ENCODE measurements at places on chromosomes 4 and X.

- peak; percentile 64 for DNase-seq
These were observed 119.2 kb downstream of the IRF2 start for GRCh38 chr4:184355111-184355604.

DNA sequence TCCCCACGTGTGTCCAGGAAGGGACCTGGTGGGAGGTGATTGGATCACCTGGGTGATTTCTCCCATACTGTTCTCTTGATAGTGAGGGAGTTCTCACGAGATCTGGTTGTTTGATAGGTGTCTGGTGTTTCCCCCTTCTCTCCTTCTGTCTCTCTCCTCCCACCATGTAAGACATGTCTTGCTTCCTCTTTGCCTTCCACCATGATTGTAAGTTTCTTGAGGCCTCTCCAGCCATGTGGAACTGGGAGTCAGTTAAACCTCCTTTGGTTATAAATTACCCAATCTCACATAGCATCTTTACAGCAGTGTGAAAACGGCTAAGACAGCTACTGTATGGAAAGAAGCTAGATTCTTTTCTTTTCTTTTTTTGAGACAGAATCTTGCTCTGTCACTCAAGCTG, 21.6 kb upstream of the FGG start:
- no peak for DNase-seq

GRCh38 chrX:45070116-45071007, 130.3 kb downstream of the DIPK2B start:
- peak; percentile 10 for DNase-seq

DNA sequence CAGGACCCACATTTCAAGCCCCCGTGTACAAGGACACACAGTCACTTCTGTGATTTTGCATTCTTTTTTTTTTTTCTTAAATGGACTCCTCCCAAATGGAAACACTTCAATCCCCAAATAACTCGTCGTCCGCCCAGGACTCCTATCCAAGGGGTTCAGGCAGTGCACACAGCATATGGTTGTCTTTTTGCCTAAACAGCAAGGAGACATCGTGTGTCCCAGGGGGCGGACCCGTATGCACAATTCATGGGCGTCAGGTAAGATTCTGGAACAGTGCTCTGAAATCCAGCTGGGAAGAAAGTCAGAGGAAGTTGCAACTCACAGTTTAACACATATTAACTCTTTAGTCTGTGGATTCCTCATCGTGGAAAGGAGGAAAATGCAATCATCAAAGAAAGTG, 231.3 kb downstream of the SHOX start:
- DNase-seq = no peak

DNA sequence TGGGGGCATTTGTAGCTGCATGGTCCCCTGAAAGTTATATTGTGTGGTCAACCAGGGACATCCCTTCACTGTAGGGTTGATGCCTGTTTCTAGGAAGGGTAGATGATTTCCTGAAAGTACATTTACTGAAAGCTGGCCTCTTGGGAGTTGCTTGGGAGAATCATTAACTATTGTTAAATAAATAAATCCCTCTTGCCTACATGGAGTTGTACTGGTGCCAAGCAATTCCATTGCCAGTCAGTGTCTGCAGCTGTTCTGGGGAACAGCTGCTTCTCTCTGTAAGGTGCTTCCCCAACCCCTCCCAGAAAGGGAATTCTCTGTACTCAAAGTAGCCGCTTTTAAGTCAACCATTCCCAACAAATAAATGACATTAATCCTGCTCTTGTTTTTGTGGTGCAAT, 51.1 kb downstream of the C4orf51 start:
- peak; percentile 37 for DNase-seq

DNA sequence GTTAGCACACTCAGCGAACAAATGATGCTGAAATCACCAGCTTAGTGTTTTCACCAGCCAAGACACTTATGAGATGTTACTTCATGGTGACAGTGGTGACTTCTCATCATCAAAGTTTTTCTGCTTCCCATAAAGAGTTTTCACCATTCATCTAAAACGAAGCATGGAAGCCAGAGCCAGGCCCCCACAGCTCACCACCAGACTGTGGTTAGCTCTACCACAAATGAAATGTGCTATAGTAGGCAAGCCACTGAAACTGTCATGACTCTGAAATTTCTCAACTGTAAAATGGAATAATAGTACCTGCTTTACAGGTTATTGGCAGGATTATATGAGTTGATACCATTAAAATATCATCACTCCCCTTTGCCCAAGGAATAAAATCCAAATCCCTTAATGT, 56.4 kb upstream of the HHIP start:
- no peak for DNase-seq

GRCh38 chr4:129531253-129531652, 435.3 kb downstream of the C4orf33 start:
- no peak for DNase-seq

DNA sequence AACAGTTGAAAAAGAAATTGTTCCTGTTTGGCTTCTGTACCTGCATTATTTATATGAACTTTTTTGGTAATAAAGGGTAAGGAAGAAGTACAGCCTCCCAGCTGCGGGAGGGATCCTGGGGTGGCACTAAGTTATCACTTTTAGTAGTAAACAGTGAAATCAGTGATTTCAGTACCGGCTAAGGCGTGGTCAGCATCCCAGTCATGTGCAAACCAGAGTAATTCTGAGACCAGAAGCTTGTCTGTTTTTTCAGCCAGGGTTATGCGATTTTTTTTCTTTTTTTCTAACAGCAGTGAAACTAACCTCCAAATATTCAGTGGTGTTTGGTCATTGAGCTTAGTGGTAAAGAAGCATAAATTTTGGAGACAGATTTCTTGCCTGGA, 3.3 kb downstream of the EGF start:
- DNase-seq = no peak

GRCh38 chr4:152554742-152555141, 18.9 kb upstream of the FBXW7 start:
- DNase-seq = no peak

DNA sequence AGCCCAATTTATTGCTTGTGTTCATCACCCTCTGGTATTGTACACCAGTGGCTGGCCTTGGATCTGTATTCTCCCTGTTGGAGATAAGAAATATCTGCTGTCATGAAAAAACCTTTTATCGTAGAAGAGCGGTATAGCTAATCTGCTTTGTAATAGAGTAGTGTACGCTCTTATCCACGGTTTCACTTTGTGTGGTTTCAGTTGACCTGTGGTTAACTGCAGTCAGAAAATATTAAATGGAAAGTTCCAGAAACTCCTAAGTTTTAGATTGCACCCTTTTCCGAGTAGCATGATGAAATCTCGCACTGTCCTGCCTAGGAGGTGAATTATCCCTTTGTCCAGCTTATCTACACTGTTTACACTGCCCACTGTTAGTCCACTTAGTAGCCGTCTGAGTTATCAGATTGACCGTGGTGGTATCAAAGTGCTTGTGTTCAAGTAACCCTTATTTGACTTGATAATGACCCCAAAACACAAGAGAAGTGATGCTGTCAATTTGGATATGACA, 42.4 kb downstream of the KDM6A start:
- DNase-seq = no peak

- DNase-seq = peak; percentile 19
These were observed 180.5 kb upstream of the RBPJ start for GRCh38 chr4:26140150-26140898.

GRCh38 chr4:171880136-171880535, 66.9 kb downstream of the GALNTL6 start:
- peak; percentile 86 for DNase-seq

- no peak for DNase-seq
These were observed 12.0 kb downstream of the BCOR start for GRCh38 chrX:40085714-40086113.

GRCh38 chr4:176778063-176778462, 14.7 kb downstream of the VEGFC start:
- no peak for DNase-seq

GRCh38 chr4:189780391-189780790, 160.3 kb upstream of the FRG1 start:
- DNase-seq = no peak

GRCh38 chr4:2579910-2580309, 43.5 kb downstream of the FAM193A start:
- no peak for DNase-seq

DNA sequence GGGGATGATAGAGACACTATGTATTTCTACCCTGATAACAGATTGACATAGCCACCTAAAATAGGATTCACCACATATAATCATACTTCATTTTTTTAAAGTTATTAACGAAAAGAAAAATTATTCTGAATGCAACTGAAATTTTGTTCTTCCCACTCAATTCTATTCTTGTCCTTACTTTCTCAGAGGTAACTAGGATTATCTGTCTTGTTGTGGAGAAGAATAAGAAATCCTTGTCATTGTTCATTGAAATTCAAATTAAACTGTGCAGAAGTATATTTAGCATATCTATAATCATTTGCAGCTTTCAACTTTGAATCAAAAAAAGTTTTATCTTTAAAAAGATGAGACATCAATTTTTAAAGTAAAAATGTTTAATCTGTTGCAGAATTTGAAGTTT, 40.4 kb upstream of the PRR27 start:
- no peak for DNase-seq

GRCh38 chr4:147312376-147313046, 168.4 kb upstream of the EDNRA start:
- no peak for DNase-seq

DNA sequence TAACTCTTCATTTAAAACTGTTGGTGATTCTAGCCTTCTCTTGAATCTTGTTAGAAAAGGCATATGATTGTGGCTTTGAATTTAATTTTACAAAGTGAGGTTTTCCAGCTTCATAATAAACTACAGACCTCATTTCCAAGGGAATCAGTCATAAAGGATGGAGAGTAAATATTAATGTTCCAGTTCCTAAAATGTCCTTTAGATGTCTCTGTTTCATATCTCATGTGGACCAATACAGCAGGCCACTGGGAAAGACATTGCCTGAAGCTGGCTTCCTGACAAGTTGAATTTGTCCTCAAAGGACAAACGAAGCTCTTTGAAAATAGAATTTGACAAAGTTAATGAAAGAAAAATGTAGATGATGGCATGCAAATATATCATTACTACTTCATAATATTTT, 125.4 kb downstream of the ZNF330 start:
- DNase-seq = peak; percentile 43

DNA sequence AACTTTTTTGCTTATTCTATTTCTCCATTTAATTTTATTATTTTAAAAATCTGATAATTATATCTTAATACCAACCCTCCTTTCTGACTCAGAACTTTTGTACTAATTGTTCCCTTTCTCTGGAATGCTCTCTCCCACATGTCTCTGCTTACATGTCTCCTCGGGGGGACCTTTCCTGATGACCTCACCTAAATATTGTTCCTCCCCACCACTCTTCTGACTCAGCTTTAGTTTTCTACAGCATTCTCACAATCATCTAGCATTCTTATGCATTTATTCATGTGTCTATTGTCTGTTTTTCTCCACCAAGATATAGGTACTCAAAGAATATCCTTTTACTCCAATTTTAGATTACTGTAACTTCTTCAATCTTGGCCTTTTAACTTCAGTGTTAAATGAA, 128.7 kb downstream of the MSL3 start:
- no peak for DNase-seq

DNA sequence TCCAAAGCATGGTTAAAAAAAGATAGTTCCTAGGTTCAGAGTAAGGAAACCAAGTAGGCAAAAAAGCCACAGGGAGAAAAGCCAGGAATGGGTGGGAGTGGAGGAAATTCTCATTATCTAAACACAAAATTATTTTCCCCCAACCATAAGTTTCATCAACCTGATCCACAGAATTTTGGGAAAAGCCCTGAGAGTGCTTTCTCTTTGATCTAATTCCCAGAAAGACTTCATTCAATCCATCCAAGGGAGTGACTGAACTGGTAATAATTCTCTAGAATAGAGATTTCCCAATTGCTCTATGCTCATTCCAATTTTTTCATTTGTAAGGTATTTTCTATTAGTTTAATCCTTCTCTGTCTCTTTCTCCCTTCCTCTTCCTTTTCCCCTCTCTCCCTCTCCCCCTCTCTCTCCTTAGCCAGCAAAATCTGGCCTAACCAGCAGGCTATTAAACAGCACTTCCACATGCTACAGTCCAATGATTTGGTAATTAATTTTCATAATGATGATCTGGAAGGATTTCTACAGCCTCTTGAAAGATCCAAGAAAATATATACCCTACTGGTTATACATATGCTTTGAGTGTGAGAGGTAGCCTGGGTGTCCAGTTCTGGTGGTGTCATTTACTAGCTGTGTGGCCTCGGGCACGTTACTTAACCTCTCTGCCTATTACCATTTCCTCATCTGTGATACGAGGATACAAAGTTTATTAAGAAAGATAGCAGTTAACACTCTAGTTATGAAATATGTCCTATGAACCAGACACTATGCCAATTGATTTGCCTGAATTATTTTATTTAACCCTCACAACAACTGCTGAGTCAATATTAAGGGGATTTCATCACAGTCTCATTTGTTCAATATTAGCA, 251.5 kb upstream of the RASGEF1B start:
- DNase-seq = no peak

DNA sequence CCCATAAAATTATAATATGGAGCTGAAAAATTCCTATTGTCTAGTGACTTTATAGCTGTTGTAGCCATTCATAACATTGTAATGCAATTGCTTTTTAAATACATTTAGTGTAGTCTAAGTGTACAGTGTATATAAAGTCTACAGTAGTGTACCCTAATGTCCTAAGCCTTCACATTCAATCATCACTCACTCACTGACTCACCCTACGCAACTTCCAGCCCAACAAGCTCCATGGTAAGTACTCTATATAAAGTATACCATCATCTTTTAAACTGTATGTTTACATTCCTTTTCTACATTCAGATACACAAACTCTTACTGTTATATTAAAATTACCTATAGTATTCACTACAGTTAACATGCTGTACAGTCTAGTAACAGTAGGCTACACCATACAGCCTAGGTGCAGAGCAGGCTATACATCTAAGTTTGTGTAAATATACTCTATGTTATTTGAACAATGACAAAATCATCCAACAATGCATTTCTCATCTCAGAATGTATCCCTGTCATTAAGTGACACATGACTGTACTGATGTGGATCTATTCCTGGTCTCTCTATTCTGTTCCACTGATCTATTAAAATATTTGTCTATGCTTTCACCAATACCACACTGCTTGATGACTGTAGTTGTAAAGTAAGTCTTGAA, 33.7 kb downstream of the CLOCK start:
- no peak for DNase-seq

DNA sequence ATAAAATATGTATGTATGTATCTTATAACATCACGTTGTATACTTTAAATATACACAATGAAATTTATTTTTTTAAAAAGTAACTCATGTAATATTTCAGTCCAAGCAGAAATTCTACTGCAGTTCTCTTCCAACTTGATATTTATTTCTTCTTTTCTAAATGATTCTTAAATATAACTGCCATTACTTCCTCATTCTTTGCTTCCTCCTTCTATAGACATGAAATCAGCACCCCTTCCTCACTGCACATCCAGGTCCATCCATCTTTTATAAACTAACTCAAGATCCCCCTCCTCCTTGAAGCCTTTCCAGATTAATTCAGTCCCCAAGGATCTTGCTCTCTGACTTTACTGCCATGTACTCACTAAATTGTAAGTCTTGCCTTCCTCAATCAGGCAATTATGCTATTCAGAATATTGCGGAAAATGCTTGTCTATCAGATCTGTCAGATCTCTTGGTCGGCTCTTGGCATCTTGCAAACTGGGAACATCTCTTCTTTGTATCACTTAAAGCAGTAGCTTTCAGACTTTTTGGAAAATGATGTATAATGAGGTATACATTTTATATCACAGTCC, 3.7 kb downstream of the GPRIN3 start:
- DNase-seq = no peak

GRCh38 chr4:25050370-25051078, 19.8 kb upstream of the LGI2 start:
- DNase-seq = no peak
